ENCODE measurements at places on chromosomes 4 and X.

GRCh38 chrX:103800318-103800717, 23.7 kb downstream of the PLP1 start:
- no peaks in the 10 kb centered on the region for H3K36me3 ChIP-seq
- H3K4me3 ChIP-seq, result no peak overlapping the region
- no peaks in the 10 kb centered on the region for H3K27me3 ChIP-seq
- H3K4me1 ChIP-seq, result no peaks in the 10 kb centered on the region
- no peak overlapping the region for H3K27ac ChIP-seq
- no peak for DNase-seq

GRCh38 chr4:16160457-16160856, 65.8 kb downstream of the TAPT1 start:
- H3K36me3 ChIP-seq, result peaks cover 31% of the 10 kb centered on the region
- peaks cover 17% of the 10 kb centered on the region for H3K4me1 ChIP-seq
- H3K4me3 ChIP-seq, result no peak overlapping the region
- no peaks in the 10 kb centered on the region for H3K27me3 ChIP-seq

GRCh38 chrX:57596109-57596508, 4.3 kb downstream of the ZXDB start:
- H3K27ac ChIP-seq, result no peak overlapping the region
- DNase-seq, result no peak

DNA sequence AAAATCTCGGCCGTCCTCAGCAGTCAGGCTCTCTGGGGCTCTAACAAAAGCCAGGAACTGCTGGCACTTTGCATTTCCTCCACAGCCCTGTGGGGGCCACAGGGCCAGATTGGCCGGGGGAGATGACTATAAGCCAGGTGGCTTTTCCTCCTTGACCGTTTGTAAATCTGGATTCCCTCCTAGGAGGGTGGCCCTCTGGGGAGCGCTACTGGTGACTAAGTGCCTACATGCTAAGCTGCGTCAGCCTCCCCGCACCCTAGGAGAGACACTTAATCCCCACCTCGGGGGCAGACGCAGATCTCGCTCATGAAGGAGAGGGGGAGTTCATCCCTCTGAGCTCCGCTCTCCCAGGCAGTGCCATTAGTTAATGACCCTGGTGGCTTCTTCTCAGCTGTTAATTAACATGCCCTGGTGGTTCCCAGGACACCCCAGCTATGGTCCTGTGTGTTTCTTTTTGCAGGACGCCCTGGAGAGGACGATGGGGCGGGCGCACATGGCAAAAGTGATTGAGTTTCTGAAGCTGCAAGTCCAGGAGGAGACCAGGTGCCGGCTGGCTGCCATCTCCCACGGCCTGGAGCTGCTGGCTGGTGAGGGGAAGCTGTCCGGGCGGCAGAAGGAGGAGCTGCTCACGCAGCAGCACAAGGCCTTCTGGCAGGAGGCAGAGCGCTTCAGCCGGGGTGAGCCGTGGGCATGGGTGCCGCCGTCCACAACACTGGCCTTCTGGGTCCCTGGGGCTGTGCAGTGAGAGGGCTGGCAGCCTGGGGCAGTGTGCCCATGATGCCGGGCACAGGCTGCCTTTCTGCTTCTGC, 41.6 kb downstream of the EVC start:
- no peak overlapping the region for H3K27ac ChIP-seq
- DNase-seq, result no peak
- no peaks in the 10 kb centered on the region for H3K36me3 ChIP-seq
- no peaks in the 10 kb centered on the region for H3K4me1 ChIP-seq

DNA sequence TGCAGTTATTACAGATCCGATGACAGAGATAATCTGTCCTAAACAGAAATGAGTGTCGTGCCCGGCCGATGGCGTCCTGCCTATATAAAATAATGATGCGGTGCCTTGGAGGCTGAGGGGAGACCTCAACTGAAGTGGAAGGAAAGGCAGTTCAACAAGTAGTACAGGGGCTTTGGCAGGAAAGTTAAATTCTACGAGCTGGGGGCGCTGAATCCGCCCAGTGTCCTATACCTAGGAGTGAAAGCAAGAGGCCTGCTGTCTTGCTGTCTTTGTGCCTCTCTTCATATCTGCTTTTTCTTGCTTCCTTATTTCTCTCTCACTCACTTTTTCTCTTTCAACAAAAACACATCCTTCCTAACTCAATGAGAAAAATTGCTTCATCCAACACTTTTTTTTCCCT, 82.2 kb upstream of the PRPS2 start:
- peaks cover 31% of the 10 kb centered on the region for H3K4me1 ChIP-seq
- DNase-seq, result peak; percentile 11
- H3K27me3 ChIP-seq, result peaks cover 3% of the 10 kb centered on the region

DNA sequence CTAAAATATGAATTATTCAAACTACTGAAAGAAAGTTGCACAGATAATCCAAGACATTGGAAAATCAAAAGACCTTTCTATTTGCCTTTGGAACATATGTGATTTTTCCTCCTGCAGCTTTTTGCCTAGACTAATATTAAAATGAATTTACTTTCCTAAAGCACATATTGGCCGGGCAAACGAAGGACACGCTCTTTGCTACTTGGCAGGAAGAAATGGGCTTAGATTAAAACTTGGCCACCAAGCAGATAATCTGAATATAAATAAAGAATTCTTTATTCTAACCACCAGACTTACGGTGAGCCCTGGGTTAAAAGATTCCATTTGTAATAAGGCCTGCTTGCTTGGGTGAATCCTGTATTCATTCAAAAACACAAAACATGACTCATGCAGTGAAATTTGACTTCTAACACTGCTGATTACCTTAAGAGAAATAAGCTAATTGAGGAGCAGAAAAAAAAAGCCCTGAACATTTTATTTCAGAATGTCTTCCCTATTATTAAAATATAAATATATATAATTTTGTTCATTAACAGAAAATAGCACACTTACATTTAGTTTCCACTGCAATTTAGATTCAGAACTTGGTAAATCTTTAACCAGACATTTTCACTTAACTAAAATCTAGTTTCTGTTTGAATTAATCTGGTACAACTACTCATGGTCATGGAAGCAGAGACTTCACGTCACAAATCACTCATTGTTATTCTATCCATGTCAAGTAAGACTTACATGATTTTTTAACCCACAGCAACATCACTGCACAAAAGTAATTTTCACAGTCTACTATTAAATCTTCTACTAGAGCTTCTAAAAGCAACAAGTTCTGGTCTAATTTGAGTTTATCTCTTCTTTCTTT, 116.1 kb upstream of the PLAC1 start:
- no peak overlapping the region for H3K4me3 ChIP-seq
- H3K4me1 ChIP-seq, result no peaks in the 10 kb centered on the region
- no peak overlapping the region for H3K27ac ChIP-seq
- H3K27me3 ChIP-seq, result no peaks in the 10 kb centered on the region
- no peak for DNase-seq

GRCh38 chr4:145487631-145488030, 6.0 kb downstream of the SMAD1 start:
- no peak overlapping the region for H3K27ac ChIP-seq
- no peaks in the 10 kb centered on the region for H3K36me3 ChIP-seq
- peaks cover 21% of the 10 kb centered on the region for H3K27me3 ChIP-seq
- DNase-seq, result no peak
- no peak overlapping the region for H3K4me3 ChIP-seq
- H3K4me1 ChIP-seq, result no peaks in the 10 kb centered on the region

DNA sequence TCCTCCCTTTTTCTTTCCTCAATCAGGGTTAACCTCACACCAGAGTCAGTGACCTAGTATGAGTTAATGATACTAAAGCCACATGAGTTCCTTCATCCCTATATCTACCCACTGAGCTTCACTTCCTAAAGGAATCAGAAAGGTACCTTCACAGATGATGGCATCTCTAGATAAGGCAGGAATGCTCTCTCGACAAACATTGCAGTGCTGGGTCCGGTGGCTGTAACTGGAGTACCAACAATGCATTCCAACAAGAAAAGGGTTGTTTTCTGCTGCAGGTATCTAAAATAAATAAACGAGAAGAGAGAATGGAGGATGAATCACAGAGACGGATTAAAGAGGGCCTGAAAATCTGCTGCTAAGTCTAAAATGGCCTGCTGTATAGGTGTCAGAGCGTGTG, 66.7 kb downstream of the DGKK start:
- no peaks in the 10 kb centered on the region for H3K4me1 ChIP-seq
- H3K4me3 ChIP-seq, result no peak overlapping the region
- H3K27ac ChIP-seq, result no peak overlapping the region
- no peaks in the 10 kb centered on the region for H3K36me3 ChIP-seq
- no peak for DNase-seq

GRCh38 chr4:34365946-34366345, 1878.4 kb downstream of the ARAP2 start:
- H3K36me3 ChIP-seq, result no peaks in the 10 kb centered on the region
- H3K4me1 ChIP-seq, result no peaks in the 10 kb centered on the region
- no peak overlapping the region for H3K27ac ChIP-seq
- H3K4me3 ChIP-seq, result no peak overlapping the region
- no peaks in the 10 kb centered on the region for H3K27me3 ChIP-seq

DNA sequence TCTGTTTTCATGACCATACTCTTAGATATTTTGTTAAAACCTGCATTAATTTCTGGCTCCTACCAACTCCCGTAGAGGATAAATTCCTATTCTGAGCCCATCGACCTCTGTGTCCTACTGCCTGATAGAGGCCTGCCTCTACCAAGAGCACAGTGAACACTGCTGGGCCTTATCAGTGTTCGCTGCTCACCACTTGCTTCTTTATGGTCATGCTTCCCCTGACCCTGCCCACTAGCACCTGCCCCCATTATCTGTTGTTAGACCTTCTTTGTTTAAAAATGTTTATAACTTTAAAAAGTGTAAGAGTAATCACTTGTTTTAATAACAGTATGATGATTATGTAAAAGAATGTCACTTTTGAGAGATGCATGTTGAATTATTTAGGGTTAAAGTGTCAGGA, 6.1 kb downstream of the DAPP1 start:
- H3K36me3 ChIP-seq, result peaks cover 74% of the 10 kb centered on the region
- no peaks in the 10 kb centered on the region for H3K27me3 ChIP-seq
- peak overlapping the region; percentile 90 for H3K27ac ChIP-seq
- DNase-seq, result no peak
- peaks cover 89% of the 10 kb centered on the region for H3K4me1 ChIP-seq
- peak overlapping the region; percentile 77 for H3K4me3 ChIP-seq

DNA sequence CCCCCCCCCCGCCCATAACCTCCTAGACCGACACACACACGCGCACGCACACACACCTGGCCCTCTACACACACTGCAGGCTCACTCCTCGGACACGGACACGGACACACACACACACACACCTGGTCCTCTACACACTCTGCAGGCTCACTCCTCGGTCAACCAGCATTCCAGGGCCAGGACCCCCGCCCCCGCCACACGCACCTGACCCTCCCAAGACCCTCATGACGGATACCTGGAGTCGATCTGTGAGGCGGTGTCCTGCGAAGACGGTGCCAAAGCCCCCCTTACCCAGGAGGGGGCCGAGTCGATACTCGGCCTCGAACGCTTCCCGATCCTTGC, 552 bp downstream of the PIM2 start:
- H3K4me3 ChIP-seq, result peak overlapping the region; percentile 85
- peaks cover 34% of the 10 kb centered on the region for H3K36me3 ChIP-seq
- peak overlapping the region; percentile 96 for H3K27ac ChIP-seq
- peaks cover 46% of the 10 kb centered on the region for H3K4me1 ChIP-seq
- peaks cover 3% of the 10 kb centered on the region for H3K27me3 ChIP-seq

GRCh38 chrX:24498181-24498580, 33.1 kb downstream of the PDK3 start:
- H3K4me3 ChIP-seq, result no peak overlapping the region
- peaks cover 6% of the 10 kb centered on the region for H3K4me1 ChIP-seq
- no peak overlapping the region for H3K27ac ChIP-seq
- H3K36me3 ChIP-seq, result no peaks in the 10 kb centered on the region

GRCh38 chrX:43835559-43835958, 46.7 kb downstream of the MAOB start:
- no peaks in the 10 kb centered on the region for H3K4me1 ChIP-seq
- H3K36me3 ChIP-seq, result no peaks in the 10 kb centered on the region
- no peak overlapping the region for H3K27ac ChIP-seq

GRCh38 chrX:7435822-7436221, 287.9 kb upstream of the PUDP start:
- H3K4me3 ChIP-seq, result no peak overlapping the region
- DNase-seq, result no peak
- no peak overlapping the region for H3K27ac ChIP-seq
- no peaks in the 10 kb centered on the region for H3K36me3 ChIP-seq
- no peaks in the 10 kb centered on the region for H3K4me1 ChIP-seq

- DNase-seq, result no peak
- peaks cover 3% of the 10 kb centered on the region for H3K36me3 ChIP-seq
- peaks cover 15% of the 10 kb centered on the region for H3K4me1 ChIP-seq
- no peak overlapping the region for H3K4me3 ChIP-seq
- H3K27me3 ChIP-seq, result no peaks in the 10 kb centered on the region
These were observed 76.4 kb downstream of the EGF start for GRCh38 chr4:109989044-109989443.

- peaks cover 6% of the 10 kb centered on the region for H3K36me3 ChIP-seq
- H3K4me3 ChIP-seq, result peak overlapping the region; percentile 70
- H3K27me3 ChIP-seq, result no peaks in the 10 kb centered on the region
- peak; percentile 83 for DNase-seq
- H3K4me1 ChIP-seq, result peaks cover 58% of the 10 kb centered on the region
- peak overlapping the region; percentile 99 for H3K27ac ChIP-seq
These were observed 5.4 kb upstream of the SH3BP2 start for GRCh38 chr4:2787230-2788100.

DNA sequence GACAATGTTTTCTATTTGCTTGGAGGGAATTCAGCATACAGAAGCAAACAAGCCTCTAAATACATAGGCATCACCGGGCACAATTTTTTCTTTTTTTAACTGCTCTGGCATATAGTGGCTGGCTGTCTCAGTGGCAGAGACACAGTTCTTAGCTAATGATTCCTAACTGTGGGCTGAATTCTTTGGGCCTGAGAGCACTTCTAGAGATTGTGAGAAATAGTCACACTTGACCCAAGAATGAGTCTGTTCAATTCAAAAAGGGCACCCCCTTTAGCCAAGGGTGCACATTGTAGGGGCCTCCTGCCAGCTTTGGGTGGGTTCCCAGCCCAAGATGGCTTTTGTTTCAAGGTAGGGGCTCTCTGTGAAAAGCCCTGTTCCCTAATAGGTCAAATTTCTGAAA, 345.7 kb downstream of the ARHGAP10 start:
- H3K27me3 ChIP-seq, result no peaks in the 10 kb centered on the region
- DNase-seq, result no peak
- H3K4me1 ChIP-seq, result no peaks in the 10 kb centered on the region
- H3K27ac ChIP-seq, result no peak overlapping the region
- no peak overlapping the region for H3K4me3 ChIP-seq
- H3K36me3 ChIP-seq, result peaks cover 52% of the 10 kb centered on the region

DNA sequence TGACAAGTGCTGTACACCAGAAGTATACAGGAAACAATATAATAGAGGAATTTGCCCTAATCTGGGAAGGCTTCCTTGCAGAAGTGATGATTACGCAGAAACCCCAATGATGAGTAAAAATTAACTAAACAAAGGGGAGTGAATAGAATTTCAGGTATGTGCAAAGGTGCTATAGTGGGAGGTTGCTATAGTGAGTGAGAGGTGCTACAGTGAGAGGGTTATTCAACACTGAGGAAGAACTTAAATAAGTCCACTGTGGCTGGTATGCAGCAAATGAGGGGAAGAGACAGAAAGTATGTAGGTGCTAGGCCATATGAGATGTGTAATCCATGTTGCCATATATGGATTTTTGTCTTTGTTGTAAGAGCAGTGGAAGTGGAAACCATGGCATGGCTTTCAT, 69.5 kb downstream of the TRIM2 start:
- no peak overlapping the region for H3K4me3 ChIP-seq
- H3K4me1 ChIP-seq, result peaks cover 2% of the 10 kb centered on the region
- H3K27me3 ChIP-seq, result no peaks in the 10 kb centered on the region
- DNase-seq, result no peak
- H3K36me3 ChIP-seq, result no peaks in the 10 kb centered on the region
